ENCODE measurements at places on chromosomes 13 and 19.

DNA sequence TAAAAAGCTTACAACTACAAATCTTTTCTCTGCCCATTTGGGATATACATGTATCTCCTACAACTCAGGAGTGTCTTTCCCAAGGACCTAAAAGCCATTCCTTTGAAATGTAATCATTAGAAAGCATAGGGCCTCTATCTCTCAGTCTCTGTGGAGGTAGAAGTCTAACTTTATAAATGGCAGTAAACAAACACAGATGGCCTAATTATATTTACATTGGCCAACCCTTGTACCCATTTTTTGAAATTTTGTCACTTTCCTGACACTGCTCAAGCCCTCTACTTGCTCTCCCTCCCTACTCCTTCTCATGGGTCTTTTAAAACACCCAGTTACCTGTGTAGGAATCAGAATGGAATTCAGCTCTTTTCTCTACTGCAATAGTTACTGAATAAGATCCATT is 24.8 kb downstream of the RNF6 start:
- DNase-seq: no peak

- no peak for DNase-seq
Measured at GRCh38 chr19:35889370-35890112, 10.8 kb downstream of the NFKBID start.

GRCh38 chr13:43127827-43128226 is 104.4 kb downstream of the DNAJC15 start:
- no peak for DNase-seq

DNA sequence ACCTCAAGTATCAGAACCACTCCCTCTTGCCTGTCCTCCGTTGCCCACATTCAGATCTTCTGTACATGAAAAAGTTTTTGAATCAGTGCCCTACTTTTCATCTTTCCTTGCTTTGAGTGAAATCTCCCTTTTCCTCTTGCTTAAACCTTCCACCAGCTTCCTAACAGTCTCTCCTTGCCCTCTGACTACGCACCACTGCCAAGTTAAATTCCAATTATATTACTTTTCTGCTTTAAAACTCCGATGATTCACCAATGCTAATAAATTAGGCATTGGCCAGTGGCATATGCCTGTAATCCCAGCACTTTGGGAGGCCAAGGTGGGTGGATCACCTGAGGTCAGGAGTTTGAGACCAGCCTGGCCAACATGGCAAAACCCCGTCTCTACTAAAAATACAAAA is 30.7 kb upstream of the RFXAP start:
- DNase-seq: no peak

GRCh38 chr19:46254776-46255175 is 25.2 kb downstream of the IGFL1 start:
- DNase-seq: no peak

DNA sequence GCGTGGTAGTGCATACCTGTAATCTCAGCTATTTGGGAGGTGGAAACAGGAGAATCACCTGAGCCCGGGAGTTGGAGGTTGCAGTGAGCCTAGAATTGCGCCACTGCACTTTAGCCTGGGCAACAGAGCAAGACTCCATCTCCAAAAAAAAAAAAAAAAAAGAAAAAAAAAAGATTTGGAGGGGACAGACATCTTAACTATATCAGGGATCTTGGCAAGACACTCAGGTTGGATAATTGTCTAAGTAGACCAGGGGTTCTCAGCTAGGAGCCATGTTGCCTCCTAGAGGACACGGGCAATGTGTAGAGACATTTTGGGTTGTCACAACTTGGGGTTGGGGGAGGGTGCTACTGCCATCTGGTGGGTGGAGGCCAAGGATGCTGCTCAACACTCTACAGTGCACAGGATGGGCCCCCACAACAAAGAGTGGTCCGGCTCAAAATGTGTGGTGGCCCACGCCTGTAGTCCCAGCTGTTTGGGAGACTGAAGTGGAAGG is 1.9 kb upstream of the ZNF580 start:
- no peak for DNase-seq

DNA sequence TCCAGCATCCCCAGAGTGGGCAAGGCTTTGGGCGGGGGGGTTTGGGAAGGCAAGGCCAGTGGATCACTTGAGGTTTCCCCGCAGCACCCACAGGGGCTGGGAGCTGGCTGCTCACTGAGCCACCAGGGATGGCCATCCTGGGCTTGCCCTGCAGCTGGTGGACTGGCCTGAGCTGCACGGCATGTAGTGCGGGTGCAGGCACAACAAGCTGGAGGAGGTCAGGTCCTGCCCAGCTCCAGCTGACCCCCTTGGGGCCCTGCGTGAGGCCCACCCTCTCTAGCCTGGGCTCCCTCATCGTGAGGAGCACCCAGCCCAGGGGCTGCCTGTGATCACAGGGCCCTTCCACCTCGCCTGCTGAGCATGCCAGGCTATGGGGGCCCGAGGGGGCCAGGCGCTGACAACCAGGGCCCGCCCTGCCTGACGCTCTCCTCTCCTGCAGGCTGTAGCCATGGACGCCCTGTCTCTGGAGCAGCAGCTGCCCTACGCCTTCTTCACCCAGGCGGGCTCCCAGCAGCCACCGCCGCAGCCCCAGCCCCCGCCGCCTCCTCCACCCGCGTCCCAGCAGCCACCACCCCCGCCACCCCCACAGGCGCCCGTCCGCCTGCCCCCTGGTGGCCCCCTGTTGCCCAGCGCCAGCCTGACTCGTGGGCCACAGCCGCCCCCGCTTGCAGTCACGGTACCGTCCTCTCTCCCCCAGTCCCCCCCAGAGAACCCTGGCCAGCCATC is 22.9 kb downstream of the COMP start:
- DNase-seq: no peak

DNA sequence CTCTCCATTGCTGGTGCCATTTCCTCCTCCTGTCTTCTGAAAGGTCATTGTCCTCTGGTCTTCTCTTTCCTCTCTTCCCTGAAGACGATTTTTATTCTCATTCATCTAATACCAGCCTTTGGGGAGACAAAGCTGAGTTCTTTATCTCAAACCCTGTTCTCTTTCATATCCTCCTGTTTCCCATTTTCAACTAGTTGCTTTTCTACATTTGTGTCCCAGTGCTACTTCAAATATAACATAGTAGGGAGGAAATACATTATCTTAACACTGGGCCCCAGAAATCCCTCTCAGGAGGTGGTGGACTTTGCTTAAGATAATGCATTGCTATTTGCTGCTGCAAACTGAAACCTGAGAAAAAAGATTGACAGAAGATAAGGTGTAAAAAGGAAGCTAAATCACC is 159.1 kb downstream of the HS6ST3 start:
- DNase-seq: no peak

DNA sequence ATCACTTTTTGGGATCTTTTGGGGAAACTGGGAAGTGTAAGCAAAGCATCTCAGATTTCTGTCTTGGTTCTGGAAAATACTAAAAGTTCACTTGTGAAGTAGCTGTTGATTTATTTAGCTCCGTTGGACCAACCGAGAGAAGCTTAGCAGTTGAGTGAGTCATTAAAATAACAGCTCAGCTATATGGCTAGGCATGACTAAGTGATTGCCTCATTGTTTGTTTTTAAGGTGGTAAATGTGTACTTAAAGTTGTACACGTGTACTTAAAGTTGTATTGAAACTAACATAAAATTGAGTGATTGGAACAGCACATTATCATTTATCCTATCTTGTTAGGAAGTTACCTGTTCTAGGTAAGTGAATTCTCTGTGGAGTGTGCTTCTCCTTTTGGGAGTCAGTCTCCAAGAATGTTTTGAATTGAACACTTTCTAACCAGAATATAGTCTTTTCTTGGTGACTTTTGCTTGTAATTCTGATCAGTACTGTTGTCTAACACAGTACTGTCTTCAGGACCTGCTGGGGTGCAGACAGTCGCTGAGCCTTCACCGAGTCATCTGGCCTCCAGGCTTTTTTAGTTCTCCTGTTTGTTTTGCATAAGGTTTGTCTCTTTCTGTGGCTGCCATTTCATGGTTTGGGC is 2.9 kb upstream of the DCUN1D2 start:
- DNase-seq: no peak

DNA sequence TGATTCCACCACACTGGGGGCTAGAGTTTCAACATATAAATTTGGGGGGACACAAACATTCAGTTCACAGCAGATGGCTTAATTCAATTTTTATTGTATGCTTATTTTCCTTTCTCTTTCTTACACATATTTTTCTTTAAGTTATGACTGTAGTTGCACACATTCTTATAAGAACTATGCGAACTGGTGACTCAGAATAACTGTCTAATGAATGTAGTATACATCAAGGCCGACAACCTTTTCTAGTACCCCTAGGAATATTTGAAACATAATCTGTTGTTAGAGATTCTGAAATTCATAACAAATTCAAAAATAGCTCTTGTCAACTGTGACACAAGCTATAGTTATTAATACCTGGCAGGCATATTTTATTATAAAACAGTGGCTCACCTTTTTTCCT is 695.6 kb downstream of the PCDH9 start:
- no peak for DNase-seq

DNA sequence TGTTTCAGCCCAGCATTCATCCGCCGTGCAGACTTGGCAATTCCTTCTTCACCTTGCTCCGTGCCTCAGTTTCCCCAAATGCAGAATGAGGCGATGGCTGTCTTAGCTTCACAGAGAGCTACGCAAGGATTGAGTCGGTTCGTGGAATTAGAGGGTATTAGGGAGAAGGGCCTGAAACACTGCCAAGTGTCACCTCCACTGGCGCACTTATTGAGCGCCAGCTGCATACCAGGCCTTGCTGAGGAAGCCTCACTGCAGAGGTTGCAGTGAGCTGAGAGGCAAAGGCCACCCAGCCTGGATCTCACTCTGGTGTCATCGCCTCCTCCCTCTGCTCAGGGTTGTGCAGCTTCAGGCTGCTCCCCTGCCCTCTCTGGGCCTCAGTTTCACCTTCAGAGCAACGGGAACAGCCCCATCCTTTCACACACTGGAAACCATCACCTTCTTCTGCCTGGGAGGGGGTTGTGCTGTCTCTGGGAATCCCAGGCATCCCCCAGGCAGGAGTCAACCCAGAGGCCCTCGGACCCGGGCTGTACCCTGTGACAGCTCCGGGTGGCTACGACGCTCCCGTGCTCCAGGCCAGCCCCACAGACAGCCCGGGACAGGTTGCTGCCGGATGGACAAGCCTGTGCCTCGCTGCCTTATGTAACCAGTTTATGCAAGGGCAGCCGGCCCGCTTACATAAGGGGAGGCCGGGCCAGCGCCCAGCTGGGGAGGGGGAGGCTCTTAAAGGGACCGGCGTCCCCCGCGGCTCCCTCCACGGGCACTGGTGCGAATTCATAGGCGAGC is 31.9 kb downstream of the NFIC start:
- no peak for DNase-seq

GRCh38 chr19:2424686-2425621 is 2.4 kb downstream of the TIMM13 start:
- DNase-seq: peak; percentile 92

DNA sequence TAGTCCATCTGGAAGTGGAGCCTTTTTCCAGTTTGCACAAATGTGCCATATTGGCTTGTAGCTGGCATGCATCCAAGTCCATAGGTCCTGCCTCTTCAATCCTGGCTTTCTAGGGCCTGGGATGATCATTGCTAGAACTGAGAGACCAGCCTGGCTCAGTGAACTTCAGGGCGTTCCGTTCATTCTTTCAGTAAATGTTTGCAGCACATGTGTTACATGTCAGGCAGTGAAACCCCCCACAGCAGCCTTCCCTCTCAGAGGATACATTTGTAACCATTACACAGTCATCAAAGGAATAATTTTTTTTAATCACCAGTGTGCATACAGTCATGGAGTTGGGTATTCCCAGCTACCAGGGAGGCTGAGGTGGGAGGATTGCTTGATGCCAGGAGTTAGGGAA is 9.7 kb downstream of the FUT2 start:
- no peak for DNase-seq

- DNase-seq: no peak
Measured at GRCh38 chr13:96728463-96728862, 265.8 kb downstream of the OXGR1 start.

DNA sequence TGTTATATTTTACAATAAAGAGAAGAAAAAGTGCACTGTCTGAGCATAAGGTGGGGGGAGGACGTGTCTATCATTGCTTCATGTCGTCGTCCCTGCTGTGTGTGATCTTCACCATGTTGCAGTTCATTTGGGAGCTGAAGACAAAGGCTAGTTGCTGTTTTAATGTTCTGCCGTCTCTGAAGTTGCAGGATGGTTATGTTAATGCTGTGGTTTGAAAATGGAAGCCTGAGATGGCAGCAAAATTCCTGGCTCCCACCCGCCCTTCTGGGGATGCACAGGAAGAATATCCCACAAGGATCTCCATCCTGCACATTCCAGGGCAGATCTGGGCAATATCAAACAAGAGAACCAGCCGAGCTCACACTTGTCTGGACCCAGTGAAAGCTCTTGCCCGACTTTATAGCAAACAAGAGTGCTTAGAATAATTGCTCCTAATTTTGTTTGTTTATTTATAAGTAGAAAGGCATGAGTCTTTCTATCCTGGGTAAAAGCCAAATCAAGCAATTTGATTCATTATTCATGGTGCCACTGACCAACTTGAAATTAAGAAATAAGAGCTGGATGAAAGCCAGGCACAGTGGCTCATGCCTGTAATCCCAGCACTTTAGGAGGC is 110.3 kb upstream of the ABCC4 start:
- DNase-seq: no peak

GRCh38 chr13:97212601-97213040 is 9.5 kb upstream of the MBNL2 start:
- DNase-seq: no peak

GRCh38 chr19:8310342-8311055 is 2.3 kb upstream of the CD320 start:
- DNase-seq: no peak

DNA sequence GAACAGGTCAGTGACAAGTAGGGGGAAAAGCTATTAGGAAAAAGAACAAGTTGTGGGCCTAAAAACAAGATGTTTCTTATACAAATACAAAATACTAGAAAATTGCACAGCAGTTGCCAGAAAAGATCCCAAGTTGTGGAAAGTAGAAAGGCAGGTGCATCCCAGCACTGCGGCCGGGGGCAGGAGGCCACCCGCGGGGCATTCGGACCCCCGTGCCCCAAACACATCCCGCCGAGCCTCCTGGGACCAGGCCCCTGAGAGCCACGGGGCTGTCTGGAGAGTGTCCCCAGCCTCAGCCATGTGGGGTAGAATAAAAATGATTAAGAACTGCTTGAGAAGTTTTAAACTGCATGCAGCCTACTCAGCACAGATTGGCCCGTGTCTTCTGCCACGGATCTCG is 11.4 kb downstream of the RASA3 start:
- no peak for DNase-seq

GRCh38 chr13:77305266-77305665 is 21.6 kb downstream of the MYCBP2 start:
- no peak for DNase-seq

DNA sequence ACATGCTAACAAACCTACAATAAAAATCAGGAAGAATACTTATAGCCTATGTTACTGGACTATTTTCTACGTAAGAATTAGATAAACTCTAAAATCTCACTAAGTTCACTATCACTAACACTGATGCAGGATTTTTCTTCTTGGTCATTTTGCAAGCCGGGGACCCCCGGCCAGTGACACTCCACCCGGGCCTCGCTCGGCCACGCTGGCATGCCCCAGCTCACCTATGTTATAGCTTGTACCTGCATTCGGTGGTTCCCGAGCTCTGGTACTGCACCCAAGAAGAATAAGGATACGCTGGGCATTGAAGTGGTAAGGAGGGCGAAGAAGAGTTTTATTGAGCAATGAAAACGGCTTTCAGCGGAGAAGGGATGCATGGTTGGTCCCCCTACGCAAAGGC is 245.3 kb upstream of the NBEA start:
- DNase-seq: no peak

- DNase-seq: no peak
Measured at GRCh38 chr13:76000131-76000530, 364.0 kb downstream of the LMO7 start.
